Stimulated activated naive B cell treated with anti-CD40 and anti-IgM and Interleukin-4, amounts not matched to agents 10 μg/mL and 1 μg/mL and 100 μg/mL, for 72 hours (primary cell): ENCODE measurements at places on chromosomes 7 and 10.

DNA sequence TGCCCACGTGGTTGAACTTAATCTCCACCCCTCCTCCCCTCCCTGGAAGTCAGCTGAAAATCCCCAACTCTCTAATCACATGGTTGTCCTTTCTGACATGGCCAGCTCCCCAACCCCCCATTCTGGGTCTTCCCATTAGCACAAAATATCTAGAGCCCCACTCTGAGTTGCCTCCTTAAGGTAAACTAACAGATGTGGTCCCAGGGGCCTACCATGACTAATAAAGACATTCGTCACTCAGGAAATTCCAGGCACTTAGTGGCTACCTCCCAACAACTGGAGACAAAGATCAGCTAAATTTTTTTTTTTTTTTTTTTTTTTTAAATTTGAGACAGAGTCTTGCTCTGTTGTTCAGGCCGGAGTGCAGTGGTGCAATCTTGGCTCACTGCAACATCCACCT lies 21.1 kb downstream of the CCDC126 start:
- H3K27me3 ChIP-seq, result no peaks in the 10 kb centered on the region
- no peak overlapping the region for H3K4me3 ChIP-seq
- peaks cover 78% of the 10 kb centered on the region for H3K36me3 ChIP-seq
- no peak overlapping the region for H3K27ac ChIP-seq
- H3K4me1 ChIP-seq, result peaks cover 16% of the 10 kb centered on the region

DNA sequence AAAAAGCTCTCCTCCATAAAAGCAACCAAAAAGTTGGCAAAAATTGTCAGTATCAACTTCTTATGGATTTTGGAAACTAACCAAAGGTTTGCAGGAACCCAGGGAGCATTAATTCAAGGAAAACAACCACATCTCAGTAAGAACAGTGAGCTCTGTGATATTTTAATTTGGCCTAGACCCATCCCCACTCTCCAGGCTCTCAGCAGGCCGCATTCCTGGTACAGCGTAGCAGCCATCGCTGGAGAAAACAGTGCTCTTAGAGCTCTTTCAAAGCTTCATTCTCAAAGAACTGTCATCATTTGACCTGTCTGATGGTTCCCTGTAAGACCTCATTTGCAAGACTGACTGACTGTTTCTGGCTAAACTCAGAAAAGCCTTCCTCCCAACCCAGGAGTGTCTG lies 81.9 kb downstream of the NUDCD3 start:
- H3K36me3 ChIP-seq, result peaks cover 41% of the 10 kb centered on the region
- H3K4me1 ChIP-seq, result peaks cover 2% of the 10 kb centered on the region
- no peak for DNase-seq
- H3K27ac ChIP-seq, result no peak overlapping the region
- H3K27me3 ChIP-seq, result no peaks in the 10 kb centered on the region
- no peak overlapping the region for H3K4me3 ChIP-seq

- DNase-seq, result no peak
- H3K4me1 ChIP-seq, result peaks cover 9% of the 10 kb centered on the region
- peaks cover 20% of the 10 kb centered on the region for H3K27me3 ChIP-seq
- H3K27ac ChIP-seq, result no peak overlapping the region
- H3K4me3 ChIP-seq, result no peak overlapping the region
Measured at GRCh38 chr10:78859769-78860168, 209.0 kb upstream of the ZMIZ1 start.

- no peak for DNase-seq
- H3K4me1 ChIP-seq, result peaks cover 16% of the 10 kb centered on the region
- peaks cover 9% of the 10 kb centered on the region for H3K27me3 ChIP-seq
- H3K27ac ChIP-seq, result no peak overlapping the region
- no peak overlapping the region for H3K4me3 ChIP-seq
Measured at GRCh38 chr10:71471957-71472365, 75.2 kb downstream of the CDH23 start.

- H3K4me3 ChIP-seq, result no peak overlapping the region
- peaks cover 76% of the 10 kb centered on the region for H3K36me3 ChIP-seq
- no peak for DNase-seq
Measured at GRCh38 chr7:98970016-98970615, 91.8 kb downstream of the TRRAP start.

DNA sequence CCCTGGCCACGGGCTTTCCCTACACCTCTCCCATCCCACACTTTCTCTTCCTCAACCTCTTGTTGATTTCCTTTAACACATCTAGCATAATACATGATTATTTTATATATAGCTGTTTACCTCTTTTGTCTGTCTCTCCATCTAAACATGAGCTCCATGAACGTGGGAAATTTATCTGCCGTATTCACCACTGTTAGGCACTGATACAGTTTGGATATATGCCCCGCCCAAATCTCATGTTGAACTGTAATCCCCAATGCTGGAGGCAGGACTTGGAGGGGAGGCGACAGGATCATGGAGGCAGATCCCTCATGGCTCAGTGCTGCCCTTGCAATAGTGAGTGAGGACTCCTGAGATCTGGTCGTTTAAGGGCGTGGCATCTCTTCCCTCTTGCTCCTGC lies 5.7 kb downstream of the CYTH3 start:
- no peak overlapping the region for H3K4me3 ChIP-seq
- peaks cover 21% of the 10 kb centered on the region for H3K4me1 ChIP-seq
- no peak for DNase-seq
- no peak overlapping the region for H3K27ac ChIP-seq

DNA sequence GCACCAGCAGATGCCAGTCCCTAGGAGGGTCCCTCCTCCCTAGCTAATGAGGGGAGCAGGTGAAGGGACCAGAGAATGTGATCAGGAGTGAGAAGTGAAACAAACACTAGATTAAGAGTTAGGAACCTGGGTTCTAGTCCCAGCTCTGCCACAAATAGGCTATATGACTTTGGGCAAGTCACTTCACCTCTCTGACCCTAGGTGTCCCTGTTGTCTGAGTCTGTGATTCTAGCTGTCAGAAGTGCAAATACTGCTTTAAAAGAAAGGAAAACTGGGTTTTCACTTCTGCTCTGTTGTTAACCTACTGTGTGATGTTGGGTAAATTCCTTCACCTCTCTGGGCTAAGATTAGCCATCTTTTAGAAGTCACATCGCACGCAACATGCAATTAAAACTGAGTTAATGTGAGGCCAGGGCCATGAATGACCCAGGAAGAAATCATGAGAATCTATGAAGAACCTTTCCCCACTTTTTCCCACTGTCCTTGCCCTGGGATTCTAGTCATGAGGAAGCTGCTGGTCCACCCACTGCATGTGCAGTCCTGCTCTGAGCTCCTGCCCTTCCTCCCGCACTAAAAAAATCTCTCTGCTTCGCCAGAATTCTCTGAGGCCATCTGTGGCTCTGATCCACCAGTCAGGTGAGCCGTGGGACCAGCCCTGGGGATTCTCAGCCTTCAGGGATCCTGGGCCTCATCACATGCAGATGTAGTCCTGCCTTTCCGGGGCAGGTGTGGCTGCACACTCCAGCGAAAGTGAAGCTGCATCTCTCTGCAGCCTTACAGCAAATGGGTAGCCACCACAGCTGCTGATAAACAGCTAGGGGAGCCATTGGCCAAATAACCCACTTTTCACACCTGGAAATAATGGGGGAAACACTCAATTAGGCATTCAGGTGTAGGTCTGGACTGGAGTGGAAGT lies 181.7 kb downstream of the PLXNA4 start:
- no peak overlapping the region for H3K27ac ChIP-seq
- peaks cover 7% of the 10 kb centered on the region for H3K27me3 ChIP-seq
- no peak overlapping the region for H3K4me3 ChIP-seq
- no peaks in the 10 kb centered on the region for H3K36me3 ChIP-seq

- no peak for DNase-seq
- no peaks in the 10 kb centered on the region for H3K27me3 ChIP-seq
- no peak overlapping the region for H3K4me3 ChIP-seq
- H3K27ac ChIP-seq, result no peak overlapping the region
- peaks cover 11% of the 10 kb centered on the region for H3K36me3 ChIP-seq
Measured at GRCh38 chr7:6056616-6057015, 25.4 kb downstream of the ANKRD61 start.

GRCh38 chr10:95442341-95442740 lies 118.8 kb downstream of the SORBS1 start:
- no peak overlapping the region for H3K27ac ChIP-seq
- no peak overlapping the region for H3K4me3 ChIP-seq
- no peaks in the 10 kb centered on the region for H3K36me3 ChIP-seq
- H3K27me3 ChIP-seq, result peaks cover under 1% of the 10 kb centered on the region
- H3K4me1 ChIP-seq, result peaks cover 2% of the 10 kb centered on the region

DNA sequence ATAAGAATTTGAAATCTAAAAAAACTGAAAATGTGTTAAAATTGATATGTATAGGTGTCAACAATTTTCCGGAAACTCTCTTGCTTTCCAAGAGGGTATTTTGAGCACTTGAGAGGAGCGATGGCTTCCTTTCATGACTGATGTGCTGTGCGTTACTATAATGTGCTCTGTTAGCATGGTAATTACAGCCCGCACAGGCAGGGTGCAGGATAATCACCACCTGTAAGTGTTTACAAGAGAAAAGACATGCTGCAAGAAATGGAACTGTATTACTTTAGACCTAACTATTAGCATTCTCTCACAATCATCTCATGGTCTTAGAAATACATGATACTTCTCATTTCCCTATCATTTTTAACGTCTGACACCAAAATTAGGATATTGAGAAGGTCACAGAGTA lies 92.4 kb upstream of the ADARB2 start:
- peaks cover 10% of the 10 kb centered on the region for H3K27me3 ChIP-seq
- H3K36me3 ChIP-seq, result no peaks in the 10 kb centered on the region
- H3K27ac ChIP-seq, result no peak overlapping the region
- peaks cover 8% of the 10 kb centered on the region for H3K4me1 ChIP-seq
- no peak for DNase-seq
- no peak overlapping the region for H3K4me3 ChIP-seq
